Thoracic aorta (tissue), 2 donors: ENCODE measurements at places on chromosomes 6 and 20.

GRCh38 chr20:38579921-38580320 lies 1.1 kb upstream of the ADIG start:
- DNase-seq: no peak

- DNase-seq: no peak
Observed at GRCh38 chr6:35146453-35146852, 5.3 kb upstream of the TCP11 start.

- no peak for DNase-seq
Observed at GRCh38 chr20:18989736-18990474, 176.3 kb downstream of the SCP2D1 start.

DNA sequence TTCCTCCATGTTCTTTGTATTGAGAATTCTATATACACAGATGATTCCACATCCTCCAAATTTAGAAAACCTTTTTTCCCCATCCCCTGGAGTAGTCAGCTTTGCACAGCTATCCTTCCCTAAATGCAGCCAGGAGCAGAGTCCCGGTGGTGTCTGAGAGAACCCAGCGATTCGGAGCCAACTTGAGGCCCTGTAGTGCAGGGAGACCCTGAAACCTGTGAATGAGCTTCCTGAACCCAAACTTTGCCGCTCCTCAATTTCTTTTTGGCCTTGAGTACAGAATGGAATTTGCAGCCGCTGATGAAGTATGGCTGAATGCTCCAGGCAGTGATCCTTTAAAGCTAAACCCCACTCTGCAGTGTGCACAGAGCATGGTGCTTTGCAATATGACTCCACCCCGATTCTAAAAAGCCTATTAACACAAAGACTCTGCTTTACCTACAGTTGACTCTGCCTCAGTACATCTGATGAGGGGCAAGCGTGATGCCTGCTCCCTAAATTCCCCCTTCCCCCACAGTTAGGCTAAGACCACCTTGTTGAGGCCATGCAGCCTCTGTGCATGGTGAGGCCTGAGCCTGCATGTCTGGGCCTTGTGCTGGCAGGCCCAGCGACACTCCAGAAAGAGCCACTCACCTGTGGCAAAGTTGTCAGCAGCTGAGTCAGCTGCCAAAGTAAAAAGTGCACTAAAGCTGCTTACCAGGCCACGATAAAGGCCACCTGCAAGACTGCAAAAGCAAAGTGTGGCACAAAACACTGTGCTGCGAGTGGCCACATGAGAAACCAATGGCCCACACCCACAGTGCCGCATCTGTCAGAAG lies 82.1 kb downstream of the PLEKHG1 start:
- no peak for DNase-seq

GRCh38 chr6:44701038-44701636 lies 313.6 kb downstream of the CDC5L start:
- no peak for DNase-seq

- no peak for DNase-seq
Observed at GRCh38 chr6:46749731-46750130, 3.0 kb downstream of the ANKRD66 start.

DNA sequence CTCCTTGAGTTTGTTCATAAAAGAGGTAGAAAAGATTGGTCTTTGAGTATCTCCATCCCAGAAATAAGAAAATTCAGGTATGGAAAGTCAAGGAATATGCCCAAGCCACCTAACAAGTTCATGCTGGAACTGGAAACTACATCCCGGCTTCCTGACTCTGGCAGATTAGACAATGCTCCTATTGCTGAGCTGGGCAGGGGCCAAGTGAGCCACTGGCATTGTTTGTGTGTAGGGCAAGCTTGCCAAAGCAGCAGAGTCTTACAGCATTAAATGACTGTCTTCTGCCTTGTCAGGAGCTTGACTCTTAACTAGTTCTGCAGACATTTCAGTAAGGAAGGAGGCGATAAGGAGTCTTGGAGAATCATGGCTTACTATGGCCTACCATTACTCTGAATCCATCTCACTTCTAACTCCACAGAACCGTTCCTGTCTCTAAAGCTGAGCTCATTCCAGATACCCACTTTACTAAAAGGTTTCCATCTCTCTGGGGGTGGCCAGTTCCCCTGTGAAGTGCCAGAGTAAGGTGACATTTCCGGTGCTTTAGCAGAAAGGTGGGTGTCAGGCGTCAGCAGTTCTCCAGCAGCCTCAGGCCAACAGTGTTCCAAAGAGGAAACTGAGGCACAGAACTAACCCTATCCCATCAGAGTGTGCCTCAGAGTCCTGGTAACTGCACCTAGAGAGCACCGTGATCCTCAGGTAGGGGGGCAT lies 30.1 kb downstream of the PRDM1 start:
- DNase-seq: no peak

- DNase-seq: no peak
Observed at GRCh38 chr6:30364591-30364990, 19.6 kb downstream of the RPP21 start.

GRCh38 chr20:48794816-48795457 lies 32.9 kb downstream of the PREX1 start:
- no peak for DNase-seq

DNA sequence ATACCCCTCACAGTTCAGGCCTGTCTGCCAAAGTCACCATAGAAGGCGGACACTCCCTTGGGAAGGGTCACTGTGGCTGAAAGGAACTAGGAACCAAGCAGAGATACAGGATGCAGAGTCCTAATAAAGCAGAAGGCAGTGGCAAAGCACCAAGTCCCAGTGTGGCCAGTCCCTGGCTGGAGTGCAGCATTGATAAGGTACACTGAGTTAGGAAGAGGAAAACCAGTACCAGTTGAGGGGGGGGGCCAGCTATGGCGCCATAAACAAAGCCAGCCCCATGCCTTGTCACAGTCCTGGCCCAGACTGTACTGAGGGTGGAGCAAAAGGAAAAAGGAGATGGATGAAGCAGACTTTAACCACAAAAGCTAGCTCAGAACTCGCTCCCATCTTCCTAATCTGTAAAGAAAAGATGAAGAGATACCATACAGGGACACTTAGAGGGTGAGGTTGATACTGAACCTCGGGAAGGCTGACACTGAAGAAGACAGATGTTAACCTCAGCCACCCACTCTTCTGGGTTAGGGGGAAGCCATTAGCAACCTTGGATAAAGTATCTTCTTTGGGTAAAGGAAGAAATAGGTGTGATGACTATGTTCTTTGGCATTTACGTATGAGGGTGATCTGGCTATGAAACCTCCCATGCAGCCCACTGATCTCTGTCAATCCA lies 7.8 kb downstream of the ABHD12 start:
- no peak for DNase-seq

GRCh38 chr6:150628908-150629307 lies 29.2 kb downstream of the PLEKHG1 start:
- DNase-seq: no peak

GRCh38 chr20:38892091-38892981 lies 33.9 kb upstream of the FAM83D start:
- no peak for DNase-seq

DNA sequence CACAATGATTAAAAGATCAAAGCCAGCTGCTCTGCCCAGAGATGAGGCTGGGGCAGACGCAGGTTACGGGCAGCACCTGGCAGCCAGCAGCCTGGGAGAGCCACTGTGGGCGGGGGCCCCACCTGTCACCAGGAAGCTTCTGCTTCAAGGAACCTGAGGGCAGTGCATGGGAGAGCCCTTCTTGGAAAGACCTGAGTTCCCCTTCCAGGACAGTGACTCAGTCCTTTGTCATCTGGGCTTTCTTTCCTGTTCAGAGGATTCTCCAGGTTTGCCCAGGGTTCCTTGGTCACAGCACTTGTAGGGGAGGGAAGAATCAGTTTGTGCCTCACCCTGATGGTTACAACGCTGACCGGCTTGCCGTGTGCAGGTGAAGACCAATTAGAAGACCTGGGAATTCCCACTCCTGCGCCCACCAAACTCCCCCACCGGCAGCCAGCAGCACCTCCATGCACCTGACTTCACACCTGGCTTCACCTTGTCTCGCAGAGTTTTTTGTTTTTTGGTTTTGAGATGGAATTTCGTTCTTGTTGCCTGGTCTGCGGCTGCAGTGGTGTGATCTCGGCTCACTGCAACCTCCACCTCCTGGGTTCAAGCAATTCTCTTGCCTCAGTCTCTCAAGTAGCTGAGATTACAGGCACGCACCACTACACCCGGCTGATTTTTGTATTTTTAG lies 2.0 kb downstream of the ZBP1 start:
- no peak for DNase-seq

DNA sequence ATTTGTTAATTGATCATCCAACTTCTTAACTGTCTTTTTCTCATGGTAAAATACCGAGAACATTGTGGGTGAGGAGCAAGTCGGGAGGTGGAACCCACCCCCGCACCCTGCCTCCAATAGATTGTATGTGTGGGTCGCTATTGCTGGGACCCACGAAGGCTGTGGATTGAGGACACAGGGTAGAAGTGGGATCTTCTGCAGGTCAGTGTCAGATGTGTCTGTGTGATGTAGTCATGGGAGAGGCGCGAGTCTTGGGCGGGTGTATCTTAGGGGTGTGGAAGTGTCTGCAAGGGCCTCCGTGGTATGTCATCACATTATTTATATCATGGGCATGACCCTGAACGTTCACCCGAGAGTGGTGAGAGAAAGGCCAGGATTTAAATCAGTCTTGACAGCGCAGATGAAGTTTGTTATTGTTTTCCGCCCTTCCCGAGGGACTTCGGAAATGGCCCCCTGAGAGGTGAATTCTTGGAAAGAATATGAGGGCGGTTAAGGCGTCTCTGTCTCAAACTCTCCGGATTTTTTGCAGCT lies 472 bp upstream of the PAQR8 start:
- DNase-seq: no peak

- DNase-seq: no peak
Observed at GRCh38 chr6:155260686-155261085, 3.1 kb upstream of the CLDN20 start.

DNA sequence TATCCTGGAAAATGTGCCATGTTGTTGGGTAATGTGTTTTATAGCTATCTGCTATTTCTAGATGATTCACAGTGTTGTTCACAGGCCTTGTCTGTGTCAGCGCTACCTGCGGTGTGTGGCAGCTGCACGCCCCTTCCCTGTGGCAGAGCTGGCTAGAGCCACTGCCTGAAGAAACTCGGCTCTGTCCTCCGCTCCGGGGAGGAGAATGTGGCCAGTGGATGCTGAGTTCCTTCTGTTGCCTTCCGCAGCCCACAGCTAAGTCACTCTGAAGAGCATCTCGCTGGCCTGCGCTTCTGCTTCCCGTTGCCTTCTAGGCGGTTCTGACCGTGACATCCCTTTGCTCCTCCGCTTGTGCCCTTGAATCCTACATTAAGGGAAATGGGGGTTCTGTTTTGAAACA lies 135.1 kb downstream of the PLG start:
- DNase-seq: no peak

DNA sequence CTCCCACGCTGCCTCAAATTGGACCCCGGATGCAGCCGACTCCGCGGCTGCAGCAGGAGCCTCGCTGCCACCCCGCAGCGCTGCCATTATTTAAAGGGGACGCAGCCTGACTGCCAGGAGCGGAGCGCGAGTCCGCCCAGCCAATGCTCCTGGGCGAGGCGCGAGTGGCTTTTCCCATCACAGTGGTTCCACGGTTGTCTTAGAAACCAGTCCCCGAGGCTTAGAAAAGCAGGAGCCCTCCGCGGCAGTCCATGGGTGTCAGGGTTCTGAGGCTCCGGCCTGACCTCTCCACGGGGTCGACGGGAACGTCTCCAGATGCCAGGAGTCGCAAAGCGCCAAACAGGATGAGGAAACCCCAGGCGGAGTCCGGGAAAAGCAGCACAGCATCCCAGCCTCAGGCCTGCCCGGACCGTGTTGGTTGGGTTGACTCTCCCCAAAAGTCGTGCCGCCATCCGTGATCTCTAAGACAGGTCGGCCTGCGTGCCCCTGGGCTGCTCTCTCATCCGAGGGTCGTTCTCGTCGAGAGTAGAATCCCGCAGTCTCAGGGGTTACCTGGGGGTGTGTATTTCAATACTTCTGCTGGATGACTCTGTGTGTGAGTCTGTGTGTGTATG lies 975.8 kb upstream of the DEFB115 start:
- no peak for DNase-seq

DNA sequence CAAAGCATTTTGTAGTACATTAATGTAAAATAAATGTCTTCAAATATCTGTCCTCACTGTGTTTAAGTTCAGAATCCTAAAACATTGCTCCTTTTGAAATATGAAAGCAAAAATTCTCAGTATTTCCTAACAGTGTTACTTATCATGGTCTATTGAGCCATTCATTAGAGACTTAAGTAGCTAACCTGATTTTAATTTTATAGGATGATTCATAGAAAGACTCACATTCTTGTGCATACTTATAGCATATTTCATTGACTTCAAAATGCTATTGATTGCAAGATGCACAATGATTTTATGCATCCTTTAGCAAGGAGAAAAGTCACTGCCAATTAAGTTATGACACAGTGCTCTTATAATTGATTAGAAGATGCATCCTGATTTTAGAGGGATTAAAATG lies 85.7 kb downstream of the HIVEP1 start:
- no peak for DNase-seq

GRCh38 chr6:98601716-98602115 lies 232.7 kb upstream of the POU3F2 start:
- DNase-seq: no peak

DNA sequence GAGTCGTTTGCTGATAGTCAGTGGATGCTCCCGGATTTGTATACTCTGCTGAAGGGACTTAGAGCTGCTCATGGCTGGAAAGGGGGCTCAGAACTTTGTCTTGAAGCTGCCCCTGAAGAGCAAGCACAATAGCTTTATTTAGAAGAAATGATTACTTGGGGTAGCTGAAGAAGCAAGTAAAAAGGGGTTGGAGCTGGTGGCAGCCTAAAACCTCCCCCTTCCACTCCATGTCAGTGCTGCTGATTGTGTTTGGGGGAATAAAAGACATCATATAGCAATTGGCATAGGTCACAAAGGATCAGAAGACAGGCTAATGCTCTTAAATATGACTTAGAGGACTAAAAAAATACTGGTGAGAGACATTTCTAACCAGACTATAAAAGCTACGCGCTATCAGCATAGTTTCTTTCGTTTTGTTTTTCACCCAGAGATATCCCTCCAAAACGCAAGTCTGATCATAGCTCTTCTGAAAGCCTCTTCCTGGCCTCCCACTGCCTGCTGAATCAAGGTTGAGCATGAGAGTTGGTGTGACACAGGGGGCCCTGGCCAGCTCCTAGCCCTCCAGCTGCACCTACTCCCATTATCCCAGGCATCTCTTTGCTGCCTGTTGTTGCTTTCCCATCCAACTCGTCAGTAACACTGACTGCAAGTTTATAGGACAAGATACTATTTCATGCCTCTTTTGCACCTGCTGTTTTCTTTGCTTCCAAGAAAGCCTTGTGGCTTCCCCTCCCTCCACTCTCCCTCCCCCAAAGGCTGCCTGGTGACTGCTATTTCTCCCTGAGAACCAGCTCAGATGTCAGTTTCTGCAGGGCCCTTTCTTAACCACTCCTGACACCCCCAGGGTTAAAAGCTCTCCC lies 33.9 kb upstream of the SGK1 start:
- DNase-seq: no peak

GRCh38 chr20:49399329-49399728 lies 83.1 kb downstream of the KCNB1 start:
- DNase-seq: no peak

- no peak for DNase-seq
Observed at GRCh38 chr6:14735956-14736486, 509.8 kb upstream of the JARID2 start.
